ENCODE measurements at places on chromosomes 12 and 14. TPM values are rescaled to one million over a fixed set of nuclear protein-coding genes. Genes with fewer than 3 reads are reported as not detected.

DNA sequence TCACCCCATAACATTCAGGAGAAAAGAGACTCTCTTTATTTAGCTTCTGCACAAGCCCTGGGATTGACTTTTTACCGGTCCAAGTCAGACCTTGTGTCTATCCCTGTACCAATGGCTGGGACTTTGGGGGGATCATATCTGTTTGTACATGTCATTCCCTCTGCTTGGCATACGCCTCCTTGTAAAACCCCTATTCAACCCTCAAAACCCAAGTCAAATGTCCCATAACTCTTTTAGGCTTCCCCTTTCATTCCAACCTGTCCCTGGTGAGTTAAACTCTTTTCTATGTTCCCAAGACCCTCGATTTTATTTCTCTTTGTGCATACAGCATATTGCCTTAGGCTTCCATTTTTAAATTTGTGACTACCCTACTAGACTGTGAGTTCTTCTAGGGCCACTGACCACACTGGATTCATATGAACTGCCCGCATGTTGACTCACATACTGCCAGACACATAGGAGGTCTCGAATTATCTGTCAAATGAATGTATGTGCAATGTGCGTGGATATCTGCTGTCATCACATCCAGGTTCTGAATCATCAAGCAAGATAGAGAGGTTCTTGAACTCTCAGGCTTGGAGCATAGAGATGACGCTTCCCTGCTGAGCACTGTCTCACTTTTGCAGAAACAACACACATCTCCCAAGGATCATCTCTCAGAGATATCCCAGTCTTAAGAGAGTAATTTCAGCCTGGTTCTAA is 548.6 kb upstream of the TBX3 start:
- H3K27me3 ChIP-seq, result no peaks in the 10 kb centered on the region
- no peak overlapping the region for H3K4me3 ChIP-seq
- no peak overlapping the region for H3K27ac ChIP-seq
- H3K36me3 ChIP-seq, result no peaks in the 10 kb centered on the region

DNA sequence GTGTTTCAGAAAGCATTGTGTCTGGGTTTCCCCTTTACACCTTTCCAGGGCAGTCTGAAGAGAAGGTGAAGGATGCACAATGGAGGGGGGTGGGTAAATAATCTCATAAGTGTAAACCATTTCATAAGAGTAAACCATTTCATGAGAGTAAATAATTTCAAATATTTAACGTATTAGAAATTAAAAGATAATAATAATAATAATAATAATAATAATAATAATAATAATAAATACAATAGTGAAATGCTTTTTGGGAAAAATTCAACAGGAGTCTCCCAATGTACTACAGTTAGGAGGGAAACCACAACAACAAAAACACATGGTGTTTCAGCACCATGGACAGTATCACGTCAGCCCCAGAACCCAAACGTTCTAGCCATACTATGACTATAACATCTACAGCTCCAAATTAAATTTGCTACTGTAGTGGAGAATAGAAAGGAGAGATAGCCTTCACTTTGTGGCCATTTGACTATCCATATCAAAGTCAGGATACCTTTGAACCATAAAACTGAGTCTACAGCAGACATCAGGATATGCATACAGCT is 691.8 kb downstream of the BCL11B start:
- no peak overlapping the region for H3K27ac ChIP-seq
- no peak overlapping the region for H3K4me3 ChIP-seq
- H3K27me3 ChIP-seq, result peaks cover 4% of the 10 kb centered on the region

- no peak overlapping the region for H3K27ac ChIP-seq
- H3K4me3 ChIP-seq, result no peak overlapping the region
- no peak for DNase-seq
- H3K4me1 ChIP-seq, result peaks cover 3% of the 10 kb centered on the region
These were observed 5.9 kb upstream of the PPFIBP1 start for GRCh38 chr12:27517961-27518665.

Gene CLEC1B
- not detected for total RNA-seq

DNA sequence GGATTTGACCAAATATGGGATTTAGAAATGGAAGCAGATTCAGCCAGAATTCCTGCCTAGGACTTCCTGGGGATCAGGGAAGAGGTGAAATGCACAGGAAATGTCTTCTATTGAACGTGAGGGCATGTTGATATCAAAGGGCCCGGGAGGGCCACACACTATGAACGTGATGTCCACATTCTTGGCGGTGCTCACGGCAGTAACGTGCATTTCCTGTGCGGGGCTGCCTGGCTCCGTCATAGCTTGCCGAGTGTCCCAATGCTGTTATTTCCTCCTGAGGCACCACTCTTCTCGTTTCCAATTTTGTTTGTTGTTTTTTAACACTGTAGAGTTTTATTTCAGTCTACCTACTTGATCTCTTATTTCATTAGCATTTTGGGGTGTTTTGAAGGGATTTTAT is 67.3 kb downstream of the ZNF664 start:
- peaks cover 6% of the 10 kb centered on the region for H3K4me1 ChIP-seq
- peaks cover 4% of the 10 kb centered on the region for H3K27me3 ChIP-seq
- no peaks in the 10 kb centered on the region for H3K36me3 ChIP-seq
- DNase-seq, result no peak
- H3K4me3 ChIP-seq, result no peak overlapping the region

Gene KIF5A
- 1.4 TPM for total RNA-seq

GRCh38 chr14:97331058-97331457 is 533.9 kb downstream of the VRK1 start:
- no peaks in the 10 kb centered on the region for H3K36me3 ChIP-seq
- H3K4me3 ChIP-seq, result no peak overlapping the region
- DNase-seq, result no peak
- no peaks in the 10 kb centered on the region for H3K27me3 ChIP-seq
- H3K4me1 ChIP-seq, result peaks cover 28% of the 10 kb centered on the region

- peaks cover 2% of the 10 kb centered on the region for H3K27me3 ChIP-seq
- no peak overlapping the region for H3K4me3 ChIP-seq
- H3K27ac ChIP-seq, result no peak overlapping the region
- no peak for DNase-seq
- H3K4me1 ChIP-seq, result no peaks in the 10 kb centered on the region
- H3K36me3 ChIP-seq, result no peaks in the 10 kb centered on the region
These were observed 156.8 kb downstream of the GLT1D1 start for GRCh38 chr12:129009833-129010622.

GRCh38 chr14:66383257-66383656 is 102.9 kb upstream of the CCDC196 start:
- H3K4me3 ChIP-seq, result no peak overlapping the region
- H3K4me1 ChIP-seq, result no peaks in the 10 kb centered on the region
- H3K27me3 ChIP-seq, result no peaks in the 10 kb centered on the region
- DNase-seq, result no peak
- H3K36me3 ChIP-seq, result no peaks in the 10 kb centered on the region

Gene KLRG1
- total RNA-seq, result 2.3 TPM

DNA sequence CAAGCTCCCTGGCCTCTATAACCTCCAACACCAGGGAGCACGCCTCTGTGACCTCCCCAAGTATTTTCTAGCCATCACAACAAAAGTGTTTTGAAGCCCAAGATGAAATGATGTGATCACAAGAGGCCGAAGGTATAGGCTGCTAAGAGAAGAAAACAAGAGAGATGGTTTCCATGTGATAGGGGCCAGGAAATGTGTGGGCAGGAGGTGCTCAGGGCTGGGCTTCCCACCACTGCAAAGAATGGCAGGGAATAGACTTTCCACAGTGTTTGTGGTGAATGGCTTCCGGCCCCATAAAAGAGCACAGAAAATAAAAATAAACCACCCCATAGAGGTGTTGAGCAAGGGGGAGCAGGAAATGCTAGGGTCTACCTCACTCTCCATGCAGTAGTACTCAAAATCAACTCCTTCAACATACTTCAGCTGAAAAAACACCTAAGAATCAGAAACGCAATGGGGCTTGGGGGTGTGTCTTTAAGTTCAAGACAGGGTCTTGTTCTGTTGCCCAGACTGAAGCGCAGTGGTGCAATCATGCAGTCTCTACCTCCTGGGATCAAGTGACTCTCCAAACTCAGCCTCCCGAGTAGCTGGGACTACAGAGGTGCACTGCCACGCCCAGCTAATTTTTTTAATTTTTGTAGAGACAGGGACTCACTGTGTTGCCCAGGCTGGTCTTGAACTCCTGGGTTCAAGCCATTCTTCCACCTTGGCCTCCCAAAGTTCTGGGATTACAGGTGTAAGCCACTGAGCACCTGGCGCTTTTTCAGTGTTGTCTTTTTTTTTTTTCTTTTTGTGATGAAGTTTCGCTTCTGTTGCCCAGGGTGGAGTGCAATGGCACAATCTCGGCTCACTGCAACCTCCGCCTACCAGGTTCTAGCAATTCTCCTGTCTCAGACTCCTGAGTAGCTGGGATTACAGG is 27.1 kb downstream of the DAD1 start:
- peaks cover 54% of the 10 kb centered on the region for H3K36me3 ChIP-seq
- H3K27ac ChIP-seq, result peak overlapping the region; percentile 100
- H3K4me3 ChIP-seq, result peak overlapping the region; percentile 75
- no peaks in the 10 kb centered on the region for H3K27me3 ChIP-seq
- H3K4me1 ChIP-seq, result peaks cover 95% of the 10 kb centered on the region

- no peak for DNase-seq
- H3K27me3 ChIP-seq, result no peaks in the 10 kb centered on the region
- H3K4me3 ChIP-seq, result no peak overlapping the region
- no peak overlapping the region for H3K27ac ChIP-seq
- H3K4me1 ChIP-seq, result peaks cover 7% of the 10 kb centered on the region
- H3K36me3 ChIP-seq, result peaks cover 55% of the 10 kb centered on the region
These were observed 32.1 kb downstream of the CRACR2A start for GRCh38 chr12:3720772-3721171.

GRCh38 chr12:103933237-103933636 is 3.0 kb downstream of the HSP90B1 start:
- H3K27ac ChIP-seq, result no peak overlapping the region
- DNase-seq, result no peak
- no peaks in the 10 kb centered on the region for H3K27me3 ChIP-seq

DNA sequence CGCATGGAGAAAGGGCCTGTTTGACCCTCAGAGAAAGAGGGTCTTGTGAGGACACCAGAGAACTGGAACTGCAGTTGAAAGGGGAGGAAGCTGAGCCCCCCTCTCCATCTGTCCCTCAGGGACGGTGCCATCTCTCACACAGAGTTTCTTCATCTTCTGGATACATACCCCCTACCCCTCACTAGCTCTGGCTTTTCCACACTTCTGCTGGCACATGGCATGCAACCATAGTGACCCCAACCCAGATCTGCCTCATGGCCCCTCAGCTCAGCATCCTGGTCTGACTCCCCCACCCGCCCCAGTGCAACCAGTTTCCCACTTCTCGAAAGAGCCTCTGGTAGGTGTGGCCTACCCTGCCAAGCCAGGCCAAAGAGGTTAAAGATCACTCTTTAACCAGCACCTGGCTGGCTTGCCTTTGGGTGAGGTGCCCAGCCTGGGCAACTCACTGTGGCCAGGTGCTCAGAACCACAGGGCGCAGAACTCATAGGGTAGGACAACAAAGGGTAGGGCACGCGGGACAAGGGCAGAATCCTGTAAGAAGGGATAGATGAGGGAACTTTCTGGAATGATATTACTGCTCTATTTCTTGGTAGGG is 25.8 kb downstream of the GALNT16 start:
- no peak for DNase-seq
- H3K4me1 ChIP-seq, result no peaks in the 10 kb centered on the region
- no peaks in the 10 kb centered on the region for H3K36me3 ChIP-seq
- no peak overlapping the region for H3K4me3 ChIP-seq
- no peaks in the 10 kb centered on the region for H3K27me3 ChIP-seq

DNA sequence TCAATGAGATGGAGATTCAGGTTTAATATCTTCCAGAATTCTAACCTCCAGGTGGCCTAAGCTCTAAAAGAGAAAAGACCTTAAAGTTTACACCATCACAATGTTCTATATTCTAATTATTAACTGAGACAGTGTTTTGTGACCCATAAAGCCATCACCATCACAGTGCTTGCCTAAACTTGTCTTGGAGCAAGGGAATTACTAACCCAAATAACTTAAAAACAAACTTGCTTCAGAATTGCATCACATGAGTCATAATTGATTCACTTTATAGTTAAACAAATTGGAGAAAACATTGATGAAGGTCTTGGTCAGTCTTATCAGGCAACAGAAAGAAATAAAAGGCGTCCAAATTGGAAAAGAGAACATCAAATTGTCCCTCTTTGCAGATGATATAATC is 54.5 kb upstream of the ALG10 start:
- no peaks in the 10 kb centered on the region for H3K4me1 ChIP-seq
- H3K36me3 ChIP-seq, result no peaks in the 10 kb centered on the region
- H3K27ac ChIP-seq, result no peak overlapping the region

DNA sequence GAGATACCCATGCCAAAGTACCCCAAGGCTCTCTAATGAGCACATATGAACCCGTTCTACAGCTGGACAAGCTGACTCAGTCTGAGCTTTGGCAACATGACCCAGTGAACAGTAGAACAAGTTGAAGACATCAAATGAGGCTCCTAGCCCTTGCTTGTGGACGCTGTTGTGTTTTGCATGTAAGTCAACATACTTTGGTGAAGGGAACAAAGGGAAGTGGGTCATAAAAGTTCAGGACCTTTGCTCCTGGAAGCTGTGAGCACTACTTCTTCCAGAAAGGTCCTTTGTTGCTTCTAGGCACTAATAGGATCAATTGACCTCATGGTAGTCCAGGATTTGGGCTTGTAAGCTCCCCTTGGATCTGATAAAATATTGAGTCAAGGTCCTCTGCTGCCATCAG is 613.5 kb upstream of the TBX3 start:
- no peaks in the 10 kb centered on the region for H3K4me1 ChIP-seq
- peaks cover 3% of the 10 kb centered on the region for H3K27me3 ChIP-seq
- no peak overlapping the region for H3K27ac ChIP-seq
